Right renal pelvis (tissue), 4 donors: ENCODE measurements at places on chromosomes 11 and 22. TPM values are rescaled to one million over a fixed set of nuclear protein-coding genes. Genes with fewer than 3 reads are reported as not detected.

DNA sequence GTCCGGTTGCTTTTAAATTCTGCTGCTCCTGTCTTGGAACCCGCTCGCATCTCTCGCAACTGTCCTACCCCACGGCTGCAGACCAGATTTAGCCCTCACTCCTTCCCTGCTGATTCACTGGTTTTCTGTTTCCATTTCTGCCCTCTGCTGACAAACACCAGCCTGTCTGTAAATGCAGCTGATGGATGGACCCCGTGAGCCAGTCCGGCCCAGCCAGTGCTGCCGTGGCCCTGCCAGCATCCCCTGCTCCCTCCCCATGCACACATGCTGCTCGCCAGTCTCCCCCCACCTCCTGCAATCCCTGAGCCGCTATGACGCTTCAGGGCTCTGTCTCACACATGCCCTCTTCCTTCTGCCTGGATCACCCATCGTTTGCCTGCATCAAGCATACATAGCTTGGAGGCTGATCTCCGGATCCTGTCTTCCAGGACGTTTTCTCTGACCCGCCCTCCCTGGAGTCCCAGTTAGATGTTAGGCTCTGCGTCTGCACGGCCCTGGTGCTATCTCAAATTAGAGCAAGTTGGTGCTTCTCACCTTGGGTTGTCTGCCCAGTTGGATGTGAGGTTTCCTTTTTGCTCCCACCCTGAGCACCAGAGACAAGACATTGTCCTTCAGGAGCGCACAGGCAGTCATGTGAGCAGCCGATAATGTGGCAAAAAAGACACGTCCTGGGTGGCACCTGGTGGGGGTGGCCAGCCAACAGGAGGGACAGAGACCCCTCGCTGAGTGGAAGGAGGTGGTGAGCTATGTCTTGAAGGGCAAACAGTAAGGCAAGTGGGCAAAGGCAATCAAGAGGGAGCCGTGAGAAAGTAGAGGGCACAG is 4.3 kb upstream of the ACR start:
- no peak for DNase-seq

GRCh38 chr22:29142116-29142515 is 63.6 kb upstream of the EMID1 start:
- no peak for DNase-seq

DNA sequence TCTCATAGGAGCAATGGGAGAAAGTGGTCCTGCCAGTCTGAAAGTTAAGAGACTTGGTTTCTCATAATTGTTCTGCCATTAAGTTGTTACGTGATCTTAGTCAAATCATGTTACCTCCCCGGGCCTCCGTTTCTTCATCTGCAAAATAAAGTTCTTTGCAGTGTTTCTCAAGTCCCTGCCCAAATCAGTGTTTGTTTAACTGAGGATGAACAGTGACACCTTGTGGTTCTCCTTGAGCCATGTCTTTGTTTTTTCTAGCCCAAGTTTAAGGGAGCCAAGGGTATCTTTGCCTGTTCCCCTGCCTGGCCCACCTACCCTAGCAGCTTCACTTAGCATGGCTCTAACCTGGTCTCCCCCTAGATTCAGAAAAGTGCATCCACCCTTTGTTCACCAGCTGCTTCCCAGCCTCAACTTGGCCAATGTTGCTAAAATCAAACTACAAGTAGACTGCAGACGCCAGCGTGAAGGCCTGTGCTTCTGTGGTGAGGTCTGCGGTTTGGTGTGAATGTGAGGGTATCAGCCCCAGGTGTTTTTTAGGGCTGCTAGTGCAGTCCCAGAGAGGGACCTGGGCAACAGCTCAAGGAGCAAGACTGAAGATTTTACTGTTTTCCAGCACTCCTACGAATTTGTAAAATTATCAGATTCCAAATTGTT is 35.5 kb downstream of the FZD4 start:
- DNase-seq, result no peak

DNA sequence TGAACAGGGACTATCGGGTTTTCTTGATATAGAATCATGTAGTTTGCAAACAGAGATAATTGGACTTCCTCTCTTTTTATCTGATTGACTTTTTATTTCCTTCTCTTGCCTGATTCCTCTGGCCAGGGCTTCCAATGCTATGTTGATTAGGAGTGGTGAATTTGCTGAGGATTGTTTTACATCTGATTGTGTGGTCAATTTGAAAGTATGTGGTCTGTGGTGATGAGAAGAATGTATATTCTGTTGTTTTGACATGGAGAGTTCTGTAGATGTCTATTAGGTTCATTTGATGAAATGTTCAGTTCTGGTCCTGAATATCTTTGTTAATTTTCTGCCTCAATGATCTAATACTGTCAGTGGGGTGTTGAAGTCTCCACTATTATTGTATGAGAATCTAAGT is 713.2 kb upstream of the CCDC179 start:
- no peak for DNase-seq

DNA sequence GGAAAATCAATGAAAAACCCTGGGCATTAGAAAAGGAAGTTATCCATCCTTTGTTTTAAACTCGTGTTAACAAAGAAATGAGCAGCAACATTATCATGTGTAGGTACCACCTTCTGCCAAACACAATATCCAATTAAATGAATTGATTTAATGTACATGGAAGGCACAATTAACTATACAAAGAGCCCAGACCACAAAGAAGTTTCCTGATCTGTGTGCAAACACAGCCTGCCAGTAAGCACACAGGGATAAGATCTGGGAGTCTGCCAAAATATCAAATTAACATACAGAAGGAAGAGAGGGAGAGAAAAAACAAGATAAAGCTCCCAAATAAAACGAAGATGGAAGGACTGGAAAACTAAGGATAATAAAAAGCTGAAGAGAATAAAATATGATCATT is 54.1 kb upstream of the SLC25A1 start:
- no peak for DNase-seq

DNA sequence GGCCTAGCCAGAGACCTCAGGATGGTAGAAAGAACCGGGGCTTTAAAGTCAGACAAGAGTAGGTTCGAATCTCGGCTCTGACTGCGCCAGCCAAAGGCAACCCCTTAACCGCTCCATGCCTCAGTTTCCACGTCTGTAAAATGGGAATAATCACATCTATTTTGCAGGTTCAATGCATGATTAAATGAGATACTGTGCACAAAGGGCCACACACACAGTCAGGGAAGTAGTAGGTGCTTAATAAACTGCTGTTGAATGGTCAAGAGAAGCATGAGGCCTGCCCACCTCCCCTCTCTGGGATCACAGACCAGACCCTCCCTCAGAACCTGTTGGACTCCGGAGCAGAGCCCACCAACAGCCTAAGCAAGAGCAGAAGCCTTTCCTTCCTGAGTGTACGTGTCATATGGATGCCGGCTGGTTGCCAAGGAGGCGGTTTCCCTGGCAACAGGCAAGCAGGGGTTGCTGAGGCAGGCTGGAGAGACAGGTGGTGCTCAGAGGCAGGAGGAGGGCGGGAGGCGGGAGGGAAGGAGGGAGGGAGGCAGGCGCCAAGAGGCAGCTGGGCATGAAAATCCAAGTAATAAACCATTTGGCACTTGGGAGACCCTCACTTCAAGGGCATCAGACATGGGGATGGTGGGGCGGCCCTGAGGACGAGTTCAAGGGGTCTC is 43.9 kb downstream of the NFAM1 start:
- DNase-seq, result no peak

- DNase-seq, result no peak
Measured at GRCh38 chr11:11512090-11512489, 109.7 kb downstream of the GALNT18 start.

DNA sequence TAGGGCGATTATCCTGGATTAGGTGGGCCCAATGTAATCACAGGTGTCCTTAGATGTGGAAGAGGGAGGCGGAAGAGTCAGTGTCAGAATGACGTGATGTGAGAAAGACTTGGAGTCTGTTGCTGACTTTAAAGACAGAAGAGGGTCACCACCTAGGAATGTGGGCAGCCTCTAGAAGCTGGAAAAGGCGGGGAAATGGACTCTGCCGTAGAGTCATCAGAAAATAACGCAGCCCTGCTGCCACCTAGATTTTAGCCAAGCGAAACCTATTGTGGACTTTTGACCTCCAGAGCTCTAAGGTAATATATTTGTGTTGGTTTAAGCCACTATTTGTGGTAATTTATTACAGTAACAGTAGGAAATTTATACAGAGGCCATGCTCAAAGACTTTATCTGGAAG is 4.8 kb downstream of the DDX10 start:
- DNase-seq, result no peak

MUC15 gene
- polyA plus RNA-seq, result 2.5 TPM

C11orf91 gene
- not detected for polyA plus RNA-seq

SEPTIN3 gene
- 6.8 TPM for polyA plus RNA-seq

MYRF gene
- polyA plus RNA-seq, result 20.9 TPM

ALG12 gene
- 30.6 TPM for polyA plus RNA-seq

TENM4 gene
- 20.1 TPM for polyA plus RNA-seq
